Endothelial cell (in vitro differentiated cells): ENCODE measurements at places on chromosomes 7 and 10.
A peak's percentile ranks its signal among the peaks of the same experiment; 100 is the strongest.

- DNase-seq, result no peak
Measured at GRCh38 chr10:69180525-69181204, 631 bp downstream of the SUPV3L1 start.

- DNase-seq, result no peak
Measured at GRCh38 chr10:94214481-94214893, 148.3 kb downstream of the NOC3L start.

DNA sequence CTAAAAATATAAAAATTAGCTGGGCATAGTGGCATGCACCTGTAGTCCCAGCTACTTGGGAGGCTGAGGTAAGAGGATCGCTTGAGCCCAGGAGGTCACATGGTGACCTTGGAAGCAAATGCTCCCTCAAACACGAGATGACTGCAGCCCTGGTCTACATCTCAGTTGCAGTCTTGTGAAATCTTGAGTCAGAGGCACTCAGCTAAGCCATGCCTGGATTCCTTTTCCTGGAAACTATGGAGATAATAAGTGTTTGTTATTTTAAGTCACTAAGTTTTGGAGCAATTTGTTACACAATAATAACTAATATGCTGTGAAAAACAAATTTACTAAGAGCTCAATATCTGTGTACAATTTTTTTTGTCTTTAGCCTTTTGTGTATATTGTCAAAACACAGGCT is 284.3 kb upstream of the KAT6B start:
- DNase-seq, result no peak

- no peak for DNase-seq
Measured at GRCh38 chr7:50531401-50531911, 33.7 kb downstream of the DDC start.

DNA sequence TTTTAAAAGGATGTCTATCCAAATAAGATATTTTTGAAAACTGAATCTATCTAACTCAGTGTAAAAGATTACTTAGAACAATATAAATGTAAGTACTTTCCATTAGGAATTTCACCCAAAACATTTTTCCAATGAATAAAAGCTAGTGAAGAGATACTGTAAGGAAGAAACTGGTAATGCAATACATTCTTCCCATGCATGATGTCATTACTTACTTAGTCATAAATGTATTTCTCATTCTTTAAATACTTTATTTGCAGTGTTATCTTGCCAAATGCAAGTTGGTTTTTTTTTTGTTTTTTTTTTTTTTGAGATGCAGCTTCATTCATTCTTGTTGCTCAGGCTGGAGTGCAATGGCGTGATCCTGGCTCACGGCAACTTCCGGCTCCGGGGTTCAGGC is 265.6 kb downstream of the PHF14 start:
- no peak for DNase-seq

DNA sequence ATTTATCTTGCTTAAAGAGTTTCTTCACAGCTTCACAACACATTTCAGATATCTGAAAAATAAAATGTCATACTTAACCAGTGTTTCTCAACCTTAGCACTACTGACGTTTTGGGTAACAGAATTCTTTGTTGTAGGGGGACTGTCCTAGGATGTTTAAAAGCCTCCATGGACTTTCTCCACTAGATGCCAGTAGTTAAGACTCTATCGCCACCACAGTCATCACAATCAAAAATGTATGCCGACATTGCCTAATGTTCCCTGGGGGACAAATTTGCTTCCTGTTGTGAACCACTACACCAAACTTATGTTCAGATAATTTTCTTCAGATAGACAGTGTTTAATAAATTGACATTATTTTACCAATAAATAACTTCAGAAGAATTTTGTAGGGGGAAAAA is 13.4 kb downstream of the NOC3L start:
- no peak for DNase-seq

DNA sequence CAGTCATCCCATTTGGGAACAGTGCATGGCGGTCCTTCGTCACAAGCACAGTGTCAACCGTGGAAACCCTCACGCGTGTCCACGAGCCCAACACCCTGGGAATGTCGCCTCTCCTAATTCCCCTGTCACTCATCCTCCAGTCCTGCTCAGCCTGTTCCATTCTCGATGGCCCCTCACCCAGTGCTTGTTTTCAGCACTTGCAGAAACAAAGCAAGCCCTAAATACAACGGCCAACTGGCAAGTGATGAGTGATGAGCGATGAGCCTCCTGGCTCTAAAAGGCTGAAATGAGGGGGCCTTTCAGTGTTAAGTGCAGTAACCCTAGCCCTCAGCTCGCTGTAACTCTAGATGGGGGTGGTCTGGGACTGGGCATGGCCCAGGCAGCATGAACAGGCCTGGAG is 22.6 kb downstream of the NKX2-3 start:
- no peak for DNase-seq

- DNase-seq, result no peak
Measured at GRCh38 chr7:157739650-157740049, 402.8 kb downstream of the DNAJB6 start.

GRCh38 chr10:26869528-26869927 is 8.8 kb upstream of the ABI1 start:
- DNase-seq, result no peak

DNA sequence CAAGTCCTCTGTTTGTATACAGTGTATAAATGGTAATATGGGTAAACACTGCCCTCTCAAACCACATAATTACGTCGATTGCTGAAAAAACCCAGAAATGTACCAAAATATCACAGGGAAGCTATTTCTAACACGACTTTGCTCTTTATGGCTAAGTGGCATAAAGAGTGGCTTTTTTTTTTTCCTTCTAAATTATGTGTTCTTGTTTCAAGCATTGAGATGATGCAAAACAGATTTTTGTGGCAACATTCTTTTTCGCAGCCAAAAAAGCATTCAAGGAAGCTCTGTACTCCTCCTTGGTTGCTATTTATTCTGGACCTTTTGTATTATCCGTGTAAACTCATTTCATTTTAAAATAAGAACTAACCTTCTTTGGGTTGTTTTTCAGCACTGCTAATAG is 138.9 kb downstream of the VTI1A start:
- no peak for DNase-seq

DNA sequence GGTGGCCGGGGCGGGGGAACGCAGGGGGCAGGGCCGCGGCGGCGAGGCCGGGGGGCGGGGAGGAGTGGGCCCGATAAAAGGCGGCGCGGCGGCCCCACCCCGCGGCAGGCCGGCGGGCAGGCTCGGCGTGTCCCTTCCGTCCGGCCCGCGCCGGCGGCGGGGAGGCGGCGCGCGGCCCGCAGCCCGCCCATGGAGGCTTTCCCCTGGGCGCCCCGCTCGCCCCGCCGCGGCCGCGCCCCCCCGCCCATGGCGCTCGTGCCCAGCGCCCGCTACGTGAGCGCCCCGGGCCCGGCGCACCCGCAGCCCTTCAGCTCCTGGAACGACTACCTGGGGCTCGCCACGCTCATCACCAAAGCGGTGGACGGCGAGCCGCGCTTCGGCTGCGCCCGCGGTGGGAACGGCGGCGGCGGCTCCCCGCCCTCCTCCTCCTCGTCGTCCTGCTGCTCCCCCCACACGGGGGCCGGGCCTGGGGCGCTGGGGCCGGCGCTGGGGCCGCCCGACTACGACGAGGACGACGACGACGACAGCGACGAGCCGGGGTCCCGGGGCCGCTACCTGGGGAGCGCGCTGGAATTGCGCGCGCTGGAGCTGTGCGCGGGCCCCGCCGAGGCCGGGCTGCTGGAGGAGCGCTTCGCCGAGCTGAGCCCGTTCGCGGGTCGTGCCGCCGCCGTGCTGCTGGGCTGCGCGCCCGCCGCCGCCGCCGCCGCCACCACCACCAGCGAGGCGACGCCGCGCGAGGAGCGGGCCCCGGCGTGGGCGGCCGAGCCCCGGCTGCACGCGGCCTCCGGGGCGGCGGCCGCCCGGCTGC is at the start of gene NANOS1:
TSS of gene NANOS1 (plus strand) at position 102 of the 808 bp plus-strand sequence. CDS start at position 190, 88 bp downstream.
- DNase-seq, result peak; percentile 38

DNA sequence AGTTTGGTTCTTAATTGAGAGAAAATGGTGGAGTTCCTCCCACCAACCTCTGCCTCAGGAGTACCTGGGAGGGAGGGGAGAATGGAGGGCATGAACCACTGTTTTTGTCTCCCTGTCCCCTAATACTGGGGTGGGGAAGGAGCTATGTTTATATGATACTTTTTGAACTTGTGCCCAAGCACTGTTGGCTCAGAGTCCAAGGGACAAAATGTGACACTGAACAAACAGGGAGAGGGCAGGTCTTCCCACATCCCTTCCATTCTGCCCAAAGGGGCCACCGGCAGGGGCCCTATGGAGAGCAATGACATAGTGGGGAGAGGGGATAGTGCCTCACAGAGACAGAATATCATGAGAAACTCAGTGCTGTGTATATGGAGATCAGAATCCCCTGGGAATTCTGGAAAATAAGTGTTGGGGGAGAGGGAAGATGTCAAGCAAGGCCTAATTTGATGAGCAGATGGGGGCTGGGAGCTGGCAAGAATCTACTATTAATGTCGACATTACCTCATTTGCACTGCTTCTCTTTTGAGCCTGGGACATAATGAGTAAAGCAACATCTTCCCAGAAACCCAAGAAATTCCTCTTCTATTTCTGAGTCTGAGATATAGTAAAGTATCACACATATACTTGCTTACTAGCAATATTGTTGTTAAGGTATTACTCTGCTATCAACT is 180.6 kb downstream of the CYP26A1 start:
- DNase-seq, result no peak

GRCh38 chr10:5648494-5649457 is 17.6 kb downstream of the ASB13 start:
- no peak for DNase-seq

- DNase-seq, result no peak
Measured at GRCh38 chr7:22386865-22387264, 29.9 kb upstream of the RAPGEF5 start.

DNA sequence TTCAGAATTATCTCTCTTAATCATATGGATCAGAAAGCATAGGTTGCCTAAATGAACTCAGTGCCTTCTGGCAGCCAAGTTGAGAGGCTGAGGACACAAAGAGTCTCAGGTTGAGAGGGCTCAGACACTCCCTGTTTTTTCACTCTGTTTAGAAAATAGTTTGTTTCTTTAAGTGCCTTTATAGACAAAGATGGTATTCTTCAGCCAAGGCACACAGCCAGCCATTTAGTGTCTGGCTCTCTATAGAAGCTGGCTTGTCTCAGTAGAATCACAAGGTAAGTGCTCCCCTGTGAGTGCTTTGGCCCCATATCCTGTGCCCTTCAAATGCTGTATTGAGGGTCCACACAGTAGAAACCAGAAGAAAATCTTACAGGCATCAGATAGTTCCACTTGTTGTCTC is 3.6 kb downstream of the GPR158 start:
- DNase-seq, result no peak

DNA sequence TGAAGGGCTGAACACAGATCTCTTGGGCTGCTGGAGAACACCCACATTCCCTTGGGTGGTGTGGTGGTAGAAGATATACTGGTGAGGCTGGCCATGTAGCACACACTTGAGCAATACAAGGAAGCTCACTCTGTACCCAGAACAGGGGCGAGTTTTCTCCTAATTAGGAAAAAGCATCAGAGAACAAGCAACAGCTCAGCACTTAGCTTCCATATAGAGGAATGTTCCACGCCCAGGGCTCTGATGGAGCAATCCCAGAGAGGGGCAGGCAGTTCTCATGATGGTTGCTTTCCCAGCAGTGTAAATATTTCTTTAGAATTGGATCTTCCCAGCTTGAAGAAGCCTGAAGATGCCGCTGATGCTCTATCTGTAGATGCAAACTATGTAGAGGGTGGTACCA is 21.0 kb upstream of the PNLIP start:
- no peak for DNase-seq

GRCh38 chr7:4042402-4043045 is 639.6 kb upstream of the FOXK1 start:
- DNase-seq, result no peak

DNA sequence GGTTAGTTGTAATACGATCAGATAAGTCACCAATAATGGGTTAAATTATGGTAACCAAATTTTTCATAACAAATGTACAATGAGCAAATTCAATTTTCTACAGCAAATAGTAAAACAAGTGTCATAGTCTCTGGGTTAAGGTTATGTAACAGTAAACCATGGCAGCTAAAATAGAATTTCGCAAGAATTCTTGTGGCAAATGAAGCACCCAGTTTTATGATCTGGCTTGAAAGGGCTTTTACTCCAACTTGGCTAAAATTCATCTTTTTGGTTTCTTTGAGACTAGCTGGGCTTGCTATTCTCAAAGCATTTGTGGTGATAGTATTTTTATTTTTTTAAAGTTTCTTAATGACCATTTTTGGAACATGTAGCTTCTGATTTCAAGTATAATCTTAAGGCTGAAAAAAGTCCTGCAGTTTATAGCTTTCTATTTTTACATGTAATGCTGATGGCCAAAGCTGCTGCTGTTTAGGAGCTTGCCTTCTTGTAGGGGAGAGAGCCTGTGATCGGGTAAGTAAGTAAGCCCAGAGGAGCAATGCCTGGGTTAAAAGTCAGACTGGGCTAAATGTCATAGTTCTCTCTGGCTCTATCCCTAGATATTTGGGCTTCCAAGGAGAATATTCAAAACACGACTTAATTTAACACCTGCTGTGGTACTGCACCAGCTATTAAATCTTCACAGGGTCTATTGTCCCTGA is 55.5 kb upstream of the SYPL1 start:
- no peak for DNase-seq

DNA sequence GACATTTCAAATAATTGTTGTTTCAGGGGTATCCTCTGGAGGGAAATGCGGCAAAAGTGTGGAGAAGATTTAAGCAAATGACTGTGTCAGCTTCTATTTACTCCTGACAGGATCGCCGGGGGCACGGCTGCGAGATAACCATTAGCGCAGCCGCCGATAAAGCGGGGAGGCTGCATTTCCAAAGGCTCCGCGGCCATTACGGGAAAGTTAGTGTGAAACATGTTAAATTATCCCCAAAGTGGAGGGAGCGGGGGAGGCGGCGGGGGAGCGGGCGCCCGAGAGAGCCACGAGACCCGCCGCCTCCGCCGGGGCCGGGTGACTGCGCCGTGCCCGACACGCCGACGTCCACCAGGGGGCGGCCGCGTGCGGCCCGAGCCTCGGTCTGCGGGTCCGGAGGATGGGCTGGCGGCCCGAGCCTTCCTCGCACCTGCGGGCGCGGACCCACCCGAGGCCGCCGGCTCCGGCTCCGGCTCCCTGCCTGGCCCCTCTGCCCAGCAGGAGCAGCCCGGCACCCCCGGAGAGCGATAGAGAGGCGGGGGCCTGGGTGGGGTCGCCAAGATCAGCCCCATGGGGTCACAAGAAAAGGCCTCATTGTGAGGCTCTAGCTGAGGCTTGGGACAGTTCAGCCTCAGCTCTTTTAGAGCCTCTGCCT is 74.4 kb upstream of the PAX2 start:
- peak; percentile 77 for DNase-seq

- no peak for DNase-seq
Measured at GRCh38 chr10:110408203-110408871, 89.4 kb upstream of the DUSP5 start.

- no peak for DNase-seq
Measured at GRCh38 chr10:88082391-88082790, 219.0 kb downstream of the PTEN start.
